ENCODE measurements at places on chromosomes 12 and 14.

DNA sequence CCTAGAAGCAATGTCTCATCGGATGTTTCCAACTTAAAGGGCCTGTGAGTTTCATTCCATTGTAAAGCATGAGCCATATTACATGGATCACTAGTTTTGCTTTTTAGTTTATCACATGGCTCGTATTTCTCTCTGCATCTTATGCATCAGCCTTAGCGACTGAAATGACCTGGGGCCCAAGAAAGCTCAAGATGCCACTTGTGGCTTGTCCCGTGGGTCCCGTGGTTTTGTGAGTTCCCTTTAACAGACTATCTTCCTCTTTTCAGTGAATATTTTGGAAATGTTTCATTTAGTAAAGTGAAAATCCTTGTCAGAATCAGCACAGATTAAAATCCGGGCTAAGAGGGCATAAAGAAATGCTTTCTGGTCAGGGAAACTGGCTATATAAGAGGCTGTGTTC lies 86.2 kb upstream of the PPM1H start:
- no peak for DNase-seq

GRCh38 chr12:65568517-65568916 lies 255.8 kb upstream of the HMGA2 start:
- no peak for DNase-seq

- peak; percentile 40 for DNase-seq
Measured at GRCh38 chr12:92539976-92540781, 162.6 kb upstream of the PLEKHG7 start.

DNA sequence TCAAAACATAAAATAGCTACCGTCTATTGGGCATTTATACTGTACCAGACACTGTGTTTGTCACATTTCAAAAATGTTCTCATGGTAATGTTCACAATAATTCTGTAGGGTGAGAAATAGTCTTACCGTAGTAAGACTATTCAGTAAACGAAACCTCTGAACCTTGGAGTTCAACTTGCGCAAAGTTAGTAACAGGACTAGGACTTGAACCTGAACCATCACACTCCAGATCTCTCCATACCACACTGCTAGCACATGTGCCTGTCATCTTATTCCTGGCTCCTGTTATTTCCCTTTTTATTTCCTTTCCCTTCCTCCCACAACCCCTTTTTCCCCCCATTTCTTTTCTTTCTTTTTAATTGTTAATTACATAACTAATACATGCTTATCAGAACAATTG lies 65.4 kb downstream of the PLEKHA5 start:
- no peak for DNase-seq

DNA sequence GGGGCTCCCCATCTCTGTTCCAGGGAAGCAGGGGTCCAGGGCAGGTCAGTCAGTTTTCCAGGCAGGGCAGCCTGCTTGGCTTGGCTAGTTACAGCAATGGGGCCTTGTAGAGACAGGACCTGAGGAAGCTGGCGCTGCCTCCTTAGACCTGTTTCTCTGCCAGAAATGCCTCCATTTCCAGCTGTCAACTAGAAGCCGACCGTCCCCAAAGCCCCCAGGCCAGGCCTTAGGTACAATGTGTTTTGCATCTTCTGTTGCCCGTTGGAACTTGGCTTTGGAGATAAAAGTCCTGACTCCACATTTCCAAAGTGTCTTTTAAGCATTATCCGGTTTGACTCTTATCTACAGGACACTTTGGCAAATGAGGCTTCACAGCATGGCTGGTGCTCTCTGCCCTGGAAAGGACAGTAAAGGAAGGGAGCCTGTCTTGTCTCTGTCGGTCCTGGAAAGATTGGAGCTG lies 42.6 kb downstream of the KRT80 start:
- no peak for DNase-seq

GRCh38 chr12:68998041-68998440 lies 65.1 kb upstream of the CPM start:
- no peak for DNase-seq

GRCh38 chr12:117101953-117102799 lies 3.0 kb upstream of the TESC start:
- DNase-seq: no peak

DNA sequence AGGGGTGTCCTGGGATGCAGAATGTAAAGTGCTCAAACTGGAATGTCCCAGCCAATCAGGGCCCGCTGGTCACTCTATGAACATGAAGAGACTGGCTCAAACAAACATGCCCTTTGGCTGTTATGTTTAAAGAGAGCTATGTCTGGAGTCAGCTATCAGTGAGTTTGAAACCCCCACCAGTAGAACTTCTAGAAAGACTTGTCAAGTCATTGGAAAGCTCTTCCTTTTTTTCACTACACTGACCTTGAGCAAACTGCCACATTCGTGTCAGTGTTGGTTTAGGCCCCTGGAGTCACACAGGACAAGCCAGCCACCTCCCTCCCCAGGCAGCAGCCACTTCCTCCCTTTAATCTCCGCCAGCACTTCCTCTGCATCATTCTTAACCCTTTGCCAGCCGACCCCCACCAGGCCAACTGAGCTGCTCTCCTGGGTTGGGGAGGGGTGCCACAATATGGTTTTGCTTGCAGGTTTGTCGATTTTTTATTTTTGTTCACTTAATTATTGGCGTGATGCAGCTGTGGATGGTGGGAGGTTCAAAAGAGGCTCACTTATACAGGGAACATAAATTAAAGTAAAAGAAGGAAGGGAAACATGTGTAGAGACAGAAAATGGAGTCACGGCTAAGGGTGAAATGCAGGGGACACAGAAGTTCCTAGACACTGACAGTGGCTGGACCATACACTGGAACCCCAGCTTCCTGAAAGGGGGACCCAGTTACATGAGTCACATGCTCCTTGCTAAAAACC lies 25.3 kb downstream of the CMKLR1 start:
- no peak for DNase-seq

DNA sequence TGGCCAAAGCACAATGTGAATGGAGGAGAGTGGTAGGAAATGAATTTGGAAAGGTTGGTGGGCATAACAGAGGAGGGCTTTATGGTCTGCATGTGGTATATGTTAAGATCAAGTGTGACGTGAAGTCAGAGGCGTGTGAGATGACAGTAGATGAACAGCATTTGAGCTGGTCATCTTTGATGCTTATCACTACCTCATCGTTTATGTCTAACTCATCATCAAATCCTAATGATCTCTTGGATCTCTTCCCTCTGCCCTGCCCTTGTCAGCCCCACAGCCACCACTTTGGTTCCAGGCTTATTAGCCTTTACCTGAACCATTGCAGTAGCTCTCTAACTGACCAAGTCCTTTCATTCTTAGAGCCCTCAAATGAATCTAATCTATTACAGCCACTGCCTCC lies 132.5 kb downstream of the LLPH start:
- no peak for DNase-seq

DNA sequence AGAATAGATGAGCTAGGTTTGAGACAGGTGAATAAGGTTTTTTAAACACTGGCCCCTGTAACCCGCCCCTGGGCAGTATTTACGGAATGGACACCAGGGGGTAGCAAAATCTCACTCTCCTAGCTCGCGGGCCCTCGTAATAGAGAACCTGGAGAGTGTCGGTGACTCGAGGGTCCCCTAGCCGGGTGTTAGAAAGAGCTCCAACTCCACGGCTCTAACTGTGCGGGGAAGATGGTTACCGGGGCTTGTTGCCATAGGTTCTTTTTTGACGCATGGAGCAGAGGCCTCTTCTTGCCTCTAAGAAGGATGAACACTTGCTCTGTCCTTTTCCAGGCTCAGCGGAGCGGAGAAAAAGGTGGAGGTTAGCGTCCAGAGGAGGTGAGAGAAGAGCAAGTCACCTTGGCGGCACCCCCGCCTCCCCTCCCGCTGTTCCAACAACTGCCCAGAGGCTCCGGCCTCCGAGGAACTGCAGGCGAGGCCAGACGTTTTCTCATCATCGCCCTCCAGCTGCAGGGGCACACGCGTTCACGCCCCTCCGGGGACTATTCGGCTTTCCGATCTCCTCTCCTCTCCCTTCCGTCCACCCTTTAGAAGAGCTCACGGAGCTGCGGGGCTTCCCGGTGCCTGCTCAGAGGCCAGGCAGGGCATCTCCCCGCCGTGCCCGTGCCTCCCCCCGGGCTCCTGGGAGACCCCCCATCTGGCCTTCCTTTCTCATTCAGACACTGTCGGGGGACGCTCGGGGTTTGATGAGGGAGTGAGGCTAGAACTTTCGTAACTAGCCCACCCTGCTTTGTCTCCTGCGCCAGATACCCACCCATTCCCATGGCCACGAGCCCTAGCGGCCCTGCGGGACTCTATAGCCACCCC lies 1.4 kb upstream of the ARHGEF40 start:
- peak; percentile 62 for DNase-seq

DNA sequence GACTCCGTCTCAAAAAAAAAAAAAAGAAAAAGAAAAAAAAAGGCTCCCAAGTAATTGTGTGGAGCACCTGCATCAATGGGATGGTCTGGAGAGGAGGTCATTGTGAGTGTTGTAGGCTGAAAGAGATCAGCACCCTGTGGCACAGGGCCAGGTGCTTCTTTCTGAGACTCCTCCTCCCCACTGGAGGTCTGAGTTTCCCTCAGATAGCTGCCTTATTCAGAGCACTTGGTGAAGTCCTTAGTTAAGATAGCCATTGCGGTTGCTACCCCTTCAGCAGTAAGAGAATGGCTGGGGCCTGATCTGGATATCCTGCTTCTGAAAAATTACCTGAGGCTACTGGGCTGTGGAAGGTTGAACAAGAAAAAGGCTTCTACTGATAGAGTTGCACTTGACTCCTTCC lies 69.8 kb downstream of the ANO6 start:
- no peak for DNase-seq

- no peak for DNase-seq
Measured at GRCh38 chr12:47509398-47509851, 196.4 kb downstream of the RPAP3 start.
